GM12878 (cell line): ENCODE measurements at places on chromosomes 2 and 18. TPM values are rescaled to one million over a fixed set of nuclear protein-coding genes. Genes with fewer than 3 reads are reported as not detected.
A peak's percentile ranks its signal among the peaks of the same experiment; 100 is the strongest.

The CSRNP3 gene
- total RNA-seq: 0.21 and 0.36 TPM in 2 replicates

The ANKRD53 gene
- total RNA-seq: not detected in 2 replicates

The HOXD13 gene
- total RNA-seq: not detected in 2 replicates

The CYP26B1 gene
- not detected in 2 replicates for total RNA-seq

The FOXI3 gene
- not detected in 2 replicates for total RNA-seq

The RNU2-63P gene
- total RNA-seq: 12.3 and 12.8 TPM in 2 replicates

The PCBP1 gene
- 494 and 497 TPM in 2 replicates for total RNA-seq

The TBC1D8 gene
- 4.4 and 4.9 TPM in 2 replicates for total RNA-seq

The ICA1L gene
- 2.8 and 5.1 TPM in 2 replicates for total RNA-seq

The KIAA2012 gene
- not detected in 2 replicates for total RNA-seq

DNA sequence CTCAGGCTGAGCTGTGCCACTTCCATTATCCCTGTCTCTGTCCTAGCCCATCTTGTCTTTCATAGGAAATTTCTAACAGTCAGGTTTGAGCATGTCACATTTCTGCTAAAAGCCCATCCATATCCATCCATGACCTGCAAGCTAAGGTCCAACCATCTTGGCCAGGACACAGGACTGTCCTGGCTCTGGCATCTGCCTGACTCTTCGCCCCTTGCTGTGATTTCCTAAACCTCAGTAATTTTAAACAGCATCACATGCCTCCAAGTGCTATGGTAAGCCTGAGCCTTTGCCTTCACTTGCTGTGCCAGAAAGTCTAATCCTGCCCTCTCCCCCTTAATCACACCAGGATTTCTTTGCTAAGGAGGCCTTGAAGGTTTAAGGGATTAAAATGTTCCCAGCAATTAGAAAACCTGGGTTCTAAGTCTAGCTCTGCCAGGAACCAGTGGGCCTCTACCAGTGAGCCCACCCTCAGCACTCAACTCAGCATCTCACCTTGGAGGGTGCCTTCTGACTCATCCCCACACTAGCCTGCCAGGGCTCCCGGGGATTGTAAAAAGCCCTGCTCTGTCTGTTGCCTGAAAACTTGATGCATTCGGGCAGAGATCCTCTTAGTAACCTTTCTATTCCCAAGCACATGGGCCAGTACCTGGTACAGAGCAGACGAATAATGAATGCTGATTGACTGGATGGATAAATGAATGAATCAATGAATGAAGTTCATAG is 411.0 kb downstream of the LRATD1 start:
- no peak for DNase-seq

GRCh38 chr2:23769364-23769763 is 157.6 kb downstream of the ATAD2B start:
- no peak for DNase-seq

- DNase-seq: peak; percentile 92
Measured at GRCh38 chr18:63161032-63161760, 158.4 kb downstream of the BCL2 start.

DNA sequence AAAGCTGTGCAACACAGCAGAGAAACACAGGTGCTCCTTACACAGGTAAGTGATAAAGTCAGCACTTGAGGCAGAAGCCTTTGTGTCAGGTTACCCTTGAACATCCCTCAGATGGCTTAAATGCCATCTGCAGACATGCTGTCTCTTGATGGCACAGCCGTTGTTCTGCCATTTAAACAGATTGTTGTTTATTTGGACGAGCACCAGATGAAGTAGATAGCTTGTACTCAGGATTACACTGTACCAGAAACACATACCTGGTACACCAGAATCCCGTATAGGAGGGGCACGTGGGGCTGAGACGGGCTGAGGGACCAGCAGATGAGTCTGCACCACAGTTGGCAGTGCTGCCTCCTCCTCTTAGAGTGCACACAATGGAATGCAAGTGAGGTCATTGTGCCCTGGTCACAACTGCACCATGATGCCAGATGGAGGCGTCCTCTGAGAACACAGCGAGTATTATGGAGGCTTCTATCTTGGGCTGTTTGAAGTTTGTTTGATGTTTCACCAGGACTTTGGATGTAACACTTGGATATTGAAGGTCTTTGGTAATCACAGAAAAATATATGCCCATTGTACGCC is 143.0 kb downstream of the TANC1 start:
- DNase-seq: no peak

DNA sequence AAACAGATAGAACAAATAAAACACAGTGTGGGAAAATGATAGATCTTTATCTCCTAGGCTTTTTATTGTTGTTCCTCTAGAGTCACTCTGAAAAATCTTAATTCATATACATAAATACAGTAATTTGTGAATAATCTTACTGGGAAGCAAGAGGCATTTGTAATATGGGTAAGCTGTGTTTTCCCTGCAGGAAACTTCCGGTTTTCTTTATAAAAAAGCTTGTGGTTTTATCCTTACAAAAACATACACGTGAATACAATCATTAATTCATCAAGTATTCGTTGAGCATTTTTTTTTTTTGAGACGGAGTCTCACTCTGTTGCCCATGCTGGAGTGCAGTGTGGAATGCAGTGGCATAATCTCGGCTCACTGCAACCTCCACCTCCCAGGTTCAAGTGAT is 1312.8 kb upstream of the ZEB2 start:
- no peak for DNase-seq

GRCh38 chr2:105877945-105878344 is 133.2 kb downstream of the NCK2 start:
- no peak for DNase-seq

GRCh38 chr2:178018141-178018540 is 54.4 kb downstream of the PDE11A start:
- DNase-seq: no peak

DNA sequence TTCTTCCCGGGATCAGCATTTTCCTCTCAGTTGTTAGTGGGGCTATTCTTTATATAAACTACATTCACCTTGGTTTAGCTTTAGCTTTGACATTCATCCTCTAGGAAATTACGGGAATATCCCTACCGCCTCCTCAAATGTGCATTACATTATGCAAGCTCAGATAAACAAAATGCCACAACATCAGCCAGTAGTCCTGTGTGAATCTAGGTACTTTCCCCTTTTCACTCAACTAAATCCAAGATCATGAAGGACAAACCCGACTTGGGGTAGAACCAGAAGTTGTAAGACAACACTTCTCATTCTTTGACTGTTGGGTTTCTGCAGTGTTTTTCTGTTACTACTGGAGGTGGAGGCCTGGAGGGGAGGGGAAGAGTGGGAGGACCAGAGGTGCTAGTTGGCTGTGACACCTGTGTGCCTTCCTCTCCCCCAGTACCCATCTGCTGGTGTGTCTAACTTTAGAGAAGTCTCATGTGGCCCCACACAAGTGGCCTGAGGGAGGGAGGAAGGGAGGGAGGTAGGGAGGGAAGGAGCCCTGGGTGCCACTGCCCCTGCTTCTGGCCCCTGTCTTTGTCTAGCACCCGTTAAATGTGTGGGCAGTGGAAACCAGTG is 84.8 kb upstream of the BCL2L11 start:
- DNase-seq: no peak

- no peak for DNase-seq
Measured at GRCh38 chr2:176653479-176654443, 384.5 kb downstream of the MTX2 start.

- DNase-seq: no peak
Measured at GRCh38 chr2:169853041-169853668, 25.9 kb downstream of the UBR3 start.

DNA sequence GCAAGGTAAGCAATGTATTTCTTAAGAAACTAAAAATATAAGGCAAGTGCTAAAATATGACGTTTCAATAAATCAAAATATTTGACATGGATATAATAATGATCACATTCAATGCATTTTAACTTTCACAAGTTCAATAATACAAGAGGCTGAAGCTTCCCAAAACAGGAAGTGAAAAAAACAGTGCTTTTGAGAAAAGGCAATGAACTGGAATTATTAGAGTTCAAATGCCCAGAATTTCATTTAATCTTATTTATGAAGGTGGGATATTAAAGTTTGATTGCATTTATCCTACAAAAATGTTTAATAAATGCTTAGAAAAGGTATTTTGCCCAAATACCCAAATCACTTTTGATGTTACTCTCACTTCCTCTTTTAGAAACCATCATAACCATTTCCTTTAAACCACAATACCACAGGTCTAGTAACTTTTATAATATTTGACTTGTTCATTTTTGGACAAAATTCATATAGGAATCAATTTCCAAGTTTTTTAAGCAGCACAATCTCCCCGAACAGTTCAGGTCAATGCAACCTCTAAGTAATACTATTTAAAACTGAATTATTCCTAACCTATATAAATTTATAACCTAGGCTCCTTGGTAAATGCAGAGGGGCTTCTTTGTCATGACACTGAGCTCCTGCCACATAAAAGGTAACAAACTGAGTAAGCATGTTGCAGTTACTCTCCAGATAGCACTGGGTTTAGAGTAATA is 2.1 kb downstream of the NCKAP1 start:
- peak; percentile 15 for DNase-seq

DNA sequence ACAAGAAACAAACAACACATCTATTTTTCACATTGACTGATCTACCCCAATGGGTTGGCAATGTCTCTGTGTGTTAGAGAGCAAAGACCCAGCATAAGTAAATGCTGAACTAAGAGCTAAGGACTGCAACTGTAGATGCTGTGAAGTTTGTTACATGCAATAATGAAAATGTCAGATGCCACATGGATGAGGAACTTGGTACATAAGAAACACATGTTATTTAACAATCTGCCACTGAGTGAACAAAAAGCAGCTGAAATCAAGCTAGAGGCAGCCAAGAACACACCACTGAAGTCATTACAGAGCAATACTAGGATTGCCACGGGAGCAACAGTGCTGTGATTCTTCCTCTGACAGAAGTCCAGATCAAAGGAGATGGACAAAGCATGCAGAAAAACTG is 389.4 kb downstream of the CDH2 start:
- DNase-seq: no peak

GRCh38 chr18:59911600-59911999 is 11.8 kb downstream of the PMAIP1 start:
- no peak for DNase-seq

DNA sequence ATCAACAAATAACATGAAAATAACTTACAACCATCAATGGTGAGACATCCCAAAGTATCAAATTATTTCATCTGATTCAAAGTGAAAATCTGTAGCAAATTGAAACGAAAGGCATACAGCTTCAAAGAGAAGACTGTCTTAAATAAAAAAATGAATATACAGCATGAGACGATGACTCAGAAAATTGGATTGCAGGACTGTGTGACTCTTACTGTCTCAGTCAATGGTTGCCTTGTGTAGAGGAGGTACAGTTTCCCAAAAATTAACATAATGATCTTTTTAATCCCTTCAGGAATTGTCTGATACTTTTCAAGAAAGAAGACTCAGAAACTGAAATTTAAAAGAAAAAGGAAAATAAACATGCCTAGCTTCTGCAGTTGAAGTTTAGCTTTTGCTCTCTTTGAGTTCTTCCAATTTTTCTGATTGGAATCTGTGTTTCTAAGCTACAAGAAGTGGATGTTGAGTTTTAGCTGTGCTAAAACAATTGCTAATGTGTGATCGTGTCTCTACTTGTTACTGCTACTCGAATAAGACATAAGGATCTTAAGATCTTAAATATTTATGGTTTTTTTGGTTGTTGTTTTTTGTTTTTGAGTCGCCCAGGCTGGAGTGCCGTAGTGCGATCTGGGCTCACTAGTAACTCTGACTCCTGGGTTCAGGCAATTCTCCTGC is 41.1 kb upstream of the EPB41L3 start:
- DNase-seq: no peak

DNA sequence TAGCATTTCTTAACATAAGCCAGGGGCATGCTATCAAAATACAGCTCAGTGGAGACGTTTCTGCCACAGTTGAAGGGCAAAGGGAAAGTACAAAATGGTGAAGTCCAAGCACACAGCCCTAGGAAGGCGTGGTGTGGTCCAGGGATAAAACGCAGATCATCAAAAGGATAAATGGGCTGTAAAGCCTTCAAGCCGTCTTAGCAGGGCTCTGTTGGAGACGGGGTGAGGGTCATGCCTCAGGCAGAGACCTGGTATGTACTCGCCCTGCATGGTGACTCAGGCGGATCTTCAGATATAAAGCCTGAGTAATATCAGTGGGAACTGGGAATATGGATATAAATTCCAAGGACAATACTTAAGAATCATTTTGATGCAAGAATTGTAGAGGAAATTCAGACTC is 61.2 kb downstream of the NGEF start:
- no peak for DNase-seq

DNA sequence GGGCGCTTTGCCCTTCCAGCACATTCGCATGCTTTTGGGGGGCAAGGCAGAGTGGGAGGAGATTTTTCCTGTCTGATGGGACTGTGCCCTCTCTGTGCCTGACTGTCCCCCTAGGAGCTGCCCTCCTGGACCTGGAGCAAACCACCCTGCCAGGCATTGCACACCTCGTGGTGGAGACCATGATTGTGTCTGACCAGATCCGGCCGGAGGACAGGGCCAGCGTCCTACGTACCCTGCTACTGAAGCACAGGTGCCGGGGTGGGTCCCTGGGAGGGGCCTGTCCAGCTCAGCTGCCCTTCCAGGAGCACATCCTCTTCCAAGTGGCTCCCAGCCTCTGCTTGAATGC is 5.3 kb downstream of the SLC4A3 start:
- DNase-seq: no peak

DNA sequence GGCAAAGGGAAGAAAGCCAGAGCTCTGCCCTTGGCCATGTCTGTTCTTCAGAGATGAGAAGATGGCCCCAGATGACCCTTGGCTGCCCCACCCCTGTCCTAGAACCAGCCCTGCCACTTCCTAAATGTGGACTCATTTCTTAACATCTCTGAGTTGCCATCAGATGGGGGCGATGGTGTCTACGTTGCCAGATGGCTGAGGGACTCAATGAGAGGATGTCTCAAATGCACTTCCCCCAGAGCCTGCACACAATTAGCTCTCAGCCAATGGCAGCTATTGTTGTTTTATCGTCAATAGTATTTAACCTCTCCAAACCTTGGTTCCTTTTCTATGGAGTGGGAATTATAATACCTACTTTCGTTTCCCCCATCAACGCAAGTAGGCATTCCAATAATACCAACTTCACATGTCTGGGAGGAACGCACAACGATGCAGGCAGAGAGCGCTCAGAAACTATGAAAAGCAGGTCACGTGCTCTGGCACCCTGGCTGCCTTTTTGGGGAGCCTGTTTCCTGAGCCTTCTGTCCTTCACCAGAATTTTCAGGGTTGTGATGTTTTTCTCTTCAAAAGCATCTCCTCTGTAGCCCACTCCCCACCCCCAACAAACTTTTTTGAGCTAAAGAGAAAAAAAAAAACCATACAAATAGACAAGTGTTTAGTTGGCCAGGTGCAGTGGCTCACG is 100.3 kb downstream of the MCFD2 start:
- no peak for DNase-seq

GRCh38 chr18:46722051-46722450 is 34.8 kb downstream of the ST8SIA5 start:
- DNase-seq: no peak

DNA sequence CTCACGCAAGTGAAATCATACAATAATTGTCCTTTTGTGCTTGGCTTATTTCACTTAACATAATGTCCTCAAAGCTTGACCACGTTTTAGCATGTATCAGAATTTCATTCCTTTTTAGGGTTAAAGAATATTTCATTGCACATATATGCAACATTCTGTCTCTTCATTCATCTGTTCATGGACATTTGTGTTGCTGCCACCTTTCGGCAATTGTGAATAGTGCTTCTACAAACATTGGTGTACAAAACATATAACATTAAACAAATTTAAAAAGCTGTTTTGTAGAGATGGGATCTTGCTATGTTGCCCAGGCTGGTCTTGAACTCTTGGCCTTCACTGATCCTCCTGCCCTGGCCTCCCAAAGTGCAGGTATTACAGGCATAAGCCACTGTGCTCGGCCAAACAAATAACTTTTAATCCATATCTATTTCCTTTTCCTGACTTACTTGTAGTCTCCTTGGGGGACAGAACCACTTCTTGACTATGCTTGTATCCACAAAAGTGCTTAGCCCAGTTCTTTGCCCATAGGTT is 209.3 kb downstream of the SLC4A3 start:
- DNase-seq: no peak
